Pancreas (tissue), 10 donors: ENCODE measurements at places on chromosomes 13 and 19. TPM values are rescaled to one million over a fixed set of nuclear protein-coding genes. Genes with fewer than 3 reads are reported as not detected.

- H3K4me3 ChIP-seq = no peak overlapping the region
- H3K4me1 ChIP-seq = no peaks in the 10 kb centered on the region
- no peaks in the 10 kb centered on the region for H3K27me3 ChIP-seq
- H3K36me3 ChIP-seq = no peaks in the 10 kb centered on the region
- DNase-seq = no peak
- no peak overlapping the region for H3K27ac ChIP-seq
Measured at GRCh38 chr13:34772881-34773280, 169.2 kb upstream of the NBEA start.

DNA sequence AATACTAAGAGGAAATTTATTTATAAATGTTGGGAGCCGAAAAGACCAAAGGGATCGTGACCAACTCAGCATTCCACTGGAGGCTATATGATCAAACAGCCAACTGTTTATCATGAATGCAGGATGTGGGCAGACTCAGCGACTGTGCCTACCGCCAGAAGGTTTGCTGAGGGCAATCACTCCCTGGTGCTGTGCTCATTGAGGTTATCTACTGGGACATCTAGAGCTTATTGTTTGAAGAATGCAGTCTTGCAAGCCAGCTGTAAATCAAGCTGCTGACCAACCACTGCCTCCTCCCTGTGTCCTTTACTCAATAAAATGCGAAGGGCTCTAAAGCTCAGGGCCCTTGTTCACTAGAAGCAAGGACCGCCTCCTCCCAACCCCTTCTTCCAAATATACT, 8.5 kb upstream of the XPO4 start:
- H3K36me3 ChIP-seq = no peaks in the 10 kb centered on the region
- H3K4me1 ChIP-seq = no peaks in the 10 kb centered on the region
- DNase-seq = no peak
- H3K27ac ChIP-seq = no peak overlapping the region
- no peaks in the 10 kb centered on the region for H3K27me3 ChIP-seq
- no peak overlapping the region for H3K4me3 ChIP-seq

Gene ZNF320
- 6.0 TPM for total RNA-seq

Gene CLDN10
- 107 TPM for total RNA-seq

GRCh38 chr19:42149447-42150202, 17.4 kb upstream of the POU2F2 start:
- no peak overlapping the region for H3K27ac ChIP-seq
- H3K27me3 ChIP-seq = no peaks in the 10 kb centered on the region
- peaks cover 22% of the 10 kb centered on the region for H3K4me1 ChIP-seq
- H3K4me3 ChIP-seq = no peak overlapping the region

Gene LGALS14
- not detected for total RNA-seq

DNA sequence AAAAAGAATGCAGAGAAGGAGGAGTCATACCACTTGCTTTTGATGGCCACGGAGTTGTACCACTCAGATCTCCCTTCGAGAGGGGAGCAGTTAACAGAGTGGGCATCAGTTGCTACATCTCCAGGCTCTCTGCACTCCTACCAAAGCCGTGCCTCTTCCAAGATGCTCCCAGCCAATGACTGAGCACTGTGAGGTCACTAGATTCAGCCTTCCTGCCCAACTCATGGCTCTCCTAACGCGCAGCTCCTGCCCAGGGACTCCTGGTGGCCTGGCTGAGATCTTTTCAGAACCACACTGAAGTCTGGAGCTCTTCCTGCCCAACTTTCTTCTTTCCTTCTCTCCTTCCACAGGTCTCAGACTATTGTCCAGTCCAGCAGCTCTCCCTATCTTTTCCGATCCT, 66.7 kb downstream of the LHFPL6 start:
- no peaks in the 10 kb centered on the region for H3K36me3 ChIP-seq
- H3K27ac ChIP-seq = no peak overlapping the region

Gene MAP4K1
- 2.4 TPM for total RNA-seq

DNA sequence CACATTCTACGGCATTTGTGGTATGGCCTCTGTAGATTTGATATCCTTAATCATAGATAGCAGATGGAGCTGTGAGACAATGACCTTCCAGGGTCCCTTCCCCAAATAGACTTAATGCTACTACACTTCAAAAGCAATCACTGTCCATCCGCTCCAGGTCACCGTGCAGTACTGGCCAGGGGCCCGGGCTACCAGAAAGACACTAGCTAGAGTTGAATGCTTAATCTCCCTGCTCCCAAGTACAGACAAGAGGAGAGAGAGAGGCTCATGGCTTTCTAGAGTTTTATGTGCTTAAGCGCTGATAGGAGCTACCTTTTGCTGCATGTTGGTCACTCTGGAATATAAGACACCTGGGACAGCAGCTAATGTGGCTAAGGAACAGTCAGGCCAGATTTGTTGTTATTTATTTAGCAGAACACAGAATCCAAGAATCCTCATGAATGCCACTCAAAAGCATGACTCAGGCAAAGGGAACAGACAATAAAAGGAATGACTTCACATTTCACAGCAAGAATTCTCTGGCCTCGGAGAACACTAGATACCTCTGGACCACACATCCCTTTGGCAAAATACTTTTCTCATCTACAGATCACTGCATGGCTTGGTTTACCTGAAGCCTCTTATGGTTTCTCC, 165.0 kb downstream of the LACC1 start:
- H3K4me1 ChIP-seq = no peaks in the 10 kb centered on the region
- H3K27me3 ChIP-seq = no peaks in the 10 kb centered on the region
- H3K4me3 ChIP-seq = no peak overlapping the region

DNA sequence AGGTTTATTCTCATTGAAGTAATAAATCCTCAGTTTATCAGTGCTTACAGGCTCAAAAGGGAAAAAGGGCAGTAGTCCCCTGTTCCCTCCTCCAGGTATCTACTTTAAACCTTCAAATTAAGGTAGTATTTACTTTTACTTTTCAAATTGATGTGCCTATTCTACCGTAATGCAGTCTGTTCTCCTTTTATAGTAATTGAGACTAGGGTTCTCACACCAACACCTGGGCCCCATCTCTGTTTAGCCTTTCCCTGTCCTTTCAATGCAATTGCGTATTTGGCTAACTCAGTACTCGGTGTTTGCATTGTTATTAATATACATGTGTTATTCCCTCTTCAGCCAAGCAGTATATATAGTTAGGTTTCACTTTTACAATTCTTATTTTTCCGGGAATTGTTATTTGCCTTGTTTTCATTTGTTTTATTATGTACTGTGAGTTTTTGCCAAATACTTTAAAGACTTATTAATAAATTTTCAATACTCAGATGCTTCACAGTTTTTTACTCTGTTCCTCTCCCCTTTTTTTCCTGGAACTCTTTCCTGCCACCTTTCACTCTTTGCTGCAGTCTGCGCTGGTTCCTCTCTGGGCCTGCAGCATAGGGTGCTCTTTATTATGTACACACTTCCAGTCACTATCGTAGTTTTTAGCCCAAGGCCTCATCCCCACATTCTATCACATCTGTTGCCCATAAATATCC, 30.3 kb downstream of the USPL1 start:
- peaks cover 6% of the 10 kb centered on the region for H3K36me3 ChIP-seq
- peaks cover 8% of the 10 kb centered on the region for H3K4me1 ChIP-seq
- no peak overlapping the region for H3K4me3 ChIP-seq
- peak overlapping the region; percentile 23 for H3K27ac ChIP-seq

DNA sequence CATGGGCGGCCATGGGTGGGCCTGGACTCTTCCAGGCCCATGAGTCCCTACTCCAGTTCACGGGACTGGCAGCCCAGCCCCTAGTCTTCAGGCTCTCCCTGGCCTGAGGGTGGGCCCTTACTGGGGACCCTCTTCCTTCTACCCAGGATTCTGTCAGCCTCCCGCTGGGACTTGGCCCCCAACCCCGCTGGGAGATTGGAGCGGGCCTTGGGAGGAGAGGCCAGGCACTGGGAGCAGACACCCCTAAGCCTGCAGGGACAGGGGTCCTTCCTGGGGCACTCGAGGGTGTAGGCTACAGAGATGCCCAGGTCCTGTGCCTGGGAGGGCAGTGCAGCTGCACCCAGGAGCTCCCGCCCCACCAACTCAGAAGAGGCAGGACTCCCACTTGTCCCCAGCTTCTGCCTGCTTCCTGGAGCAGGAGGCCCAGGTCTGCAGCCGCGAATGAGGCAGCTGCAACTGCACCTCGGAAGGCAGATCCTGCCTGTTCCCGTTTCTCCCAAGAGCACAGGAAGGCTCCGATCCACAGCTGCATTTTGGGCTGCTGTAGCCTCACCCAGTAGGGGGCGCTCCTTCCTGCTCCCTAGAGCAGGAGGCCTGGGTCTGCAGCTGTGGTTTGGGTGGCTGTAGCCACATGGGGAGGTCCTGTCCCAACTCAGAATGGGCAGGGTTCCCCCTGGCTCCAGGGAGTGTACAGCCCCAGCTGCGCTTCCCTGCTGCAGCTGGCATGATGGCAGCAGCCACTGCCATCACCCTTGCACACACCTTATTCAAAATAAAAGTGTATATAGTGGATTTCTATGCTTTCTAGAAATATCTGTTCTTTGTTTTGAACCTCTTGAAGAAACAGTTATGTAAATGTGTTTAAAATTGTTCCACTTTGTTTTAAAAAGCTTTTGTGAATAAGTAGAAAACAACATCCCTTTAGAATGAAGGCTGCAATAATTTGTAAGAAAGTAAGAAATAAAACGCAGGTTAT, 46.8 kb downstream of the TEX26 start:
- H3K27me3 ChIP-seq = no peaks in the 10 kb centered on the region
- H3K27ac ChIP-seq = no peak overlapping the region
- H3K4me3 ChIP-seq = no peak overlapping the region

DNA sequence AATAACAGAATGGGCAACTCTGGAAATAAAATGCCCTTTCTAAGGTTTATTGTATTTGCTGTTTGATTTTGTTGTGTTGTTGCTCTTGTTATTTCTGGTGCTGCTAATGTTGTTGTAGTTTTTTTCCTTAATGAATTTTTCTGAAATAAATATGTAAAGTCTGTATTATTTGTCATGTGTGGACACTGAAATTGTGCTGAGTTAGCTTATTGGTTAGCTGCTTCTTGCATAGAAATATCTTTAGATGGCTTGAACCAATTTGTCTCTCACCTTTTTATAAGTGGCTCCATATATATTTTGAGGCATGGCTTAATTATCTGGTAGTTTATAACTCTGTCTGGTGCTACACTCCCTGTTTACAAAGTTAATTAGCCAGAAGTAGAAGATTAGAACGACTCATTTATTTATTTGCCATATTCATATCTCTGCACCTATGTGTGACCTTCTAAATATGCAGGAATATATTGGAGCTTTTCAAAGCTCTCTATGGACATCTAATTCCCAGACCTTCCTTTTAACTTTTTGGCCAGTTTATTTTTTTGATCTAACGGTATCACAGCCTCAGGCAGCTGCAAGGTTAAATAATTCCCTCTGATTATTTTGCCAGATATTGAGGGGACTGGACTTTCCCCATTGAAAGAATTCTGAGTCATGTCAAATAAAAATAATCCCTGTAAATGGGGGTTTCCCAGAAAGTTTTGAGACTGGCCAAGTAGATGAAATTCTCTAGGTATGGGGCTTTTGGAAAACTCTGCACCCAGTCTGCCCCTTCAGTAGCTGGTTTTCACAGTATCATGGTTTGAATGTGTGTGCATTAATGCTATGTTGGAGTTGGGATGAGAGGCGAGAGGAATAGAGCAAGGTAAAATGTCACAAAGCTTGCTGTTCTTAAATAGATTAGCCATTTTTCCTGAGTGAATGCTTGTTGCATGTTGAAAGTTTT, 1331.7 kb upstream of the MIR17HG start:
- no peaks in the 10 kb centered on the region for H3K4me1 ChIP-seq
- no peak overlapping the region for H3K4me3 ChIP-seq
- no peak for DNase-seq
- no peak overlapping the region for H3K27ac ChIP-seq
- H3K36me3 ChIP-seq = no peaks in the 10 kb centered on the region
- no peaks in the 10 kb centered on the region for H3K27me3 ChIP-seq
